ENCODE measurements at places on chromosomes 5 and 9.

- DNase-seq = no peak
Observed at GRCh38 chr9:112856200-112856599, 34.5 kb downstream of the SLC46A2 start.

DNA sequence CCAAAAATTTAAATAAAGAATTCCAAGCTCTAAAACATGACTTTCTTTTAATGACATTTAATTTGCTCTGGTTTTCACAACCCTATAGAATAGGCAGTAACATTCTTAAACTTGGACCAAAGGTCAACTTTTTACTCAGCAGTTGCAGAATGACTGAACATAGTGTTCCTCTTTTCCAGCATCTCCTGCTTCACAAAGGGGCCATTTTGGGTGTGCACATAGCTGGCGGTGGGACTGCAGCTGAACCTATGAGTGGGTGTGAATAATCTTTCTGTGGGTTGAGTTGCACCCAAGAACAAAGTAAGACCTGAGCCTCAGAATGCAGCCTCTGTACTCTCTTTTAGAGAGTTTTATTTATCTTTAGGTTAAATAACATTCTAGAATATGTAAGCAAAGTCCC lies 96.9 kb upstream of the HAPLN1 start:
- DNase-seq = no peak

GRCh38 chr9:127263237-127263636 lies 1.3 kb upstream of the GARNL3 start:
- no peak for DNase-seq

- no peak for DNase-seq
Observed at GRCh38 chr9:134068744-134069479, 1.1 kb upstream of the BRD3 start.

DNA sequence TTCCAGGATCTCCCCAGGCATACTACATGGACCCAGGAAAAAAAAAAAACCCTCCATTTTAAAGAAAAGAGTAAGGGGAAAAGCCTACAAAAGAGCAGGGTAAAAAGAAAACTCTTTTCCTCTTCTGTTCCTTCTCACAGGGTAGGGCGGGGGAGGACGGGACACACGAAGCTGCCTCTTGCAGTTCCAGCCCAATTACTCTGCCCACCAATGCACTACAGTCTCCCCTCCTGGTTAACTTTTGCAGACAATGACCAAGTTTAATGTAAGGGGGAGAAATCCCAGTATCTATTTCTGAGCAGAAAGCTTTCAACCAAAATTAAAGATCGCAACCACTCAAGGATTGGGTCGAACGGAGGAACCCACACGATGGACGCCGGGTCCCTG lies 1.3 kb downstream of the BRD3 start:
- DNase-seq = no peak

DNA sequence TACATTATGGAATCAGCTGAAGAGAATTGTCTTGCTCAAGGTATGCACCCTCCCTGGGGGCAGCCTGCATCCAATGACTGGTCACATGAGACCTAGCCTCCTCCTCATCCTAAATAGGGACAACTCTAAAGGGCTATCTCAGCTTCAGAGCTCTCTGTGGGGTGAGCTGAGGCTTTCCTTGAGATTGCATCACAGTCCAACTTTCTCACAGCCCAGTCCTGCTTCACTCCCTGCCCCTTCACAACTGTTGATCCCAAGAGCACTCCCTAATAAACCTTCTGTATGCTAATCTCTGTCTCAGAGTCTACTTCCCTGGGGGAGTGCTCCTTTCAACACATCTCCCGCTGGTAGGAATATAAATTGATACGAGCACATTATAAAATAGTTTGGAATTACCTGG lies 44.1 kb upstream of the ERBIN start:
- DNase-seq = no peak

- DNase-seq = no peak
Observed at GRCh38 chr5:123696921-123697341, 185.0 kb downstream of the CSNK1G3 start.

DNA sequence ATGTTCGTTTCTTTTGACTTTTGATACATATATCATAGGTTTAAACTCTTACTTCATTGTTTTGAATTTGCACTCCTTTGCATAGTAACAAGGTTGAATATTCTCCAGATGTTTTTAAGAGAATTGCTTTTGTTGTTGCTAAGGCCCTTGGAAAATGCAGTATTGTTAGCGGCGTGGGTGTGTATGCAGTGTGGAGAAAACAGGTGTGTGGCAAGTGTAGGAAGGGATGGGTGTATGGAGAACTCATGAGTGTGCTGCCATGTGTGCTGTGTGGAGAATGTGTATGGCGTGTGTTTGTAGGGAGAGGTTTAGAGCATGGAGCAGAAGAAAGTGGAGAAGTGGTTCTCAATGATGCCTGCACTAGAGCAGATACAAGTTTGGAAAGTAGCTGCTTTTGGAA lies 87.3 kb downstream of the WWC1 start:
- DNase-seq = no peak

DNA sequence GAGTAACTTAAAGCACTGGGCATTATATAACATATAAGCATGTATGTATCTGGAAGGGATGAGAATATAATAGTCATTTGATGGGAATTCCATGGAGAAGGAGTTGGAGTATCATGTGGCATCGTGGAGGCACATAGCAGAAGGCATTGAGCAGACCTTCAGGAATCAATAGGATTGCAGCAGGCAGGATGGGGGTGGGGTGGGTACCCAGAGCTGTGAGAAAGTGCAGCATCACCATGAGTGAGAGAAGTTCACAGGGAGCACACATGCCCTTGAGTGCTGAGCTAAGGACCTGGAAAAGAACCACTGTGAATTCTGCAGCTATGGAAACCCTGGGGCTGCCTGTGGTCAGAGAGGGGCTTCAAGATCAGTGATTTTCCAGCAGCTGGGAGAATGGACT lies 57.3 kb downstream of the MED10 start:
- no peak for DNase-seq

- no peak for DNase-seq
Observed at GRCh38 chr9:70411121-70411929, 3.1 kb downstream of the KLF9 start.

GRCh38 chr9:72133365-72134035 lies 15.7 kb upstream of the GDA start:
- no peak for DNase-seq

DNA sequence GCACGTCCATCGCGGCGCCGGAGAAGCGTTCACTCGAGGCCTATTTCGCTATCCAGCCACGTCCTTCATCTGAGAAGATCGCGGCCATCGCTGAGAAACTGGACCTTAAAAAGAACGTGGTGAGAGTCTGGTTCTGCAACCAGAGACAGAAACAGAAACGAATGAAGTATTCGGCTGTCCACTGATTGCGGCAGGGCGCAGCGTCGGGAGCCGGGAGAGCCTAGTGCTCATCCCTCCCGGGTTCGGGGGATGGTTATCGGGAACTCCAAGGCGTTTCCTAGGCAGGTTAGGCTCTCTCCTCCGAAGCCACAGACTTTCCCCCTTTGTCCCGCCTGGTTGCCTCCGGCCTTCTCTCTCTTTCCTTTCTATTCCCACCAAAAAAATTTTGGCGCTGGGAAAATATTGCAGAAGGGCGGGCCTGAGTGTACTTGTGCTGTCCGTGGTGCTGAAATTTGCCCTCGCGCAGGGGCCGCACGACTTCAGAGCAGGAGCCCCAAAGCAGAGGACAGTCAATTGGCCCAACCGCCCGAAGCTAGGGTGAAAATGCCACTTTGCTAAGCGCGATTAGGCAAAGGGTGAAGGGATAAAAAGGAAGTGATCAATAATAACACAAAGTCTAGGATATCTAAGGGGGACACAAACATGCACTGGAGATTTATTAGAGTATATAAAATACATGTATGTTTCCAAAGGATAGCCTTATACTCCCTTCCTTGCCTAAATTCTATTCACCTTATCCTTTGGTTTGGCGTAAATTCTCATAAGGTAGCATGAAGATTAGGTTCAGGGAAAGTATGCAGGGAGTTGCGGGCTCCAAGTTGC lies 1.8 kb downstream of the POU4F3 start:
- no peak for DNase-seq

DNA sequence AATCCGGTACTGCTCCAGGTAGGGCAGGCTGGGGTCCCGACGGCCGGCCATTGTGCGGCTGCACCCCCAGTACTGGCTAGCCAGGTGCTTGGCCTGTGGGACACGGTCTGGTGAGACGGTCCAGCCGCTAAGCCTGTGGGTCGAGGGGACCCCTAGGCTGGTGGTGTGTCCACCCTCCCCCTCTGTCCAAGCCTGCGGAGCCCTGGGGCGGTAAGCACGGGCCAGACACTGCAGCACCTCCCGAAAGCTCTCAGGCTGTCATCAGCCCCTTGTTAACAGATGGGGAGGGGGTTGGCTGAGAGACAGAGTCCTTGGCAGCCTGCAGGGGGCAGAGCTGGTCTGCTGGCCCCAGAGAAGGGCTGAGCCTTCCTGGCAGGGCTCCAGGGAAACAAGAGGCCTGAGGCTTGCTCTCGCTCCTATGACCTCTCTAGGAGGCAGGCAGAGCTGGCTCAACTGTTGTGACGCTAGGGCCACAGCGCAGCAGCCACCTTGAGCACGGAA lies 11.8 kb upstream of the MRNIP start:
- DNase-seq = no peak

DNA sequence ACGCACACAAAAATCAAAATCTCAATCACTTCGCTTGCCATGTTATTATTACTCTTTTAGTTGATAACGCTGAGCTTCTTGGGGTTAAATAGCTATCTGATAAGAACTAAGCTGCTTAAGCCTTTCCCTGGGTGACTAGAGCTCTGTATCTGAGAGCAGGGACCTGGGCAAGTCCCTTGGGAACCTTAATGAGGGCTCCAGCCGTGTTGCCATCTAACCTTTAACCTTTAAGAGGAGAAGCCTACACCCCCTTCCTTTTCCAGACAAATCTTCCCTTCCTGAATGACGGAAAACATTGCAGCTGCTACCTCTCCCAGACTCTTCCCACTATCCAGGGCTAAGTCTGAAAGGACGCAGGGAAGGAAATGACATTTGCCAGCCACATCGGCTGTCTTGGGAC lies 216.5 kb upstream of the RAI14 start:
- no peak for DNase-seq

- DNase-seq = no peak
Observed at GRCh38 chr9:123825342-123826060, 104.4 kb downstream of the DENND1A start.

DNA sequence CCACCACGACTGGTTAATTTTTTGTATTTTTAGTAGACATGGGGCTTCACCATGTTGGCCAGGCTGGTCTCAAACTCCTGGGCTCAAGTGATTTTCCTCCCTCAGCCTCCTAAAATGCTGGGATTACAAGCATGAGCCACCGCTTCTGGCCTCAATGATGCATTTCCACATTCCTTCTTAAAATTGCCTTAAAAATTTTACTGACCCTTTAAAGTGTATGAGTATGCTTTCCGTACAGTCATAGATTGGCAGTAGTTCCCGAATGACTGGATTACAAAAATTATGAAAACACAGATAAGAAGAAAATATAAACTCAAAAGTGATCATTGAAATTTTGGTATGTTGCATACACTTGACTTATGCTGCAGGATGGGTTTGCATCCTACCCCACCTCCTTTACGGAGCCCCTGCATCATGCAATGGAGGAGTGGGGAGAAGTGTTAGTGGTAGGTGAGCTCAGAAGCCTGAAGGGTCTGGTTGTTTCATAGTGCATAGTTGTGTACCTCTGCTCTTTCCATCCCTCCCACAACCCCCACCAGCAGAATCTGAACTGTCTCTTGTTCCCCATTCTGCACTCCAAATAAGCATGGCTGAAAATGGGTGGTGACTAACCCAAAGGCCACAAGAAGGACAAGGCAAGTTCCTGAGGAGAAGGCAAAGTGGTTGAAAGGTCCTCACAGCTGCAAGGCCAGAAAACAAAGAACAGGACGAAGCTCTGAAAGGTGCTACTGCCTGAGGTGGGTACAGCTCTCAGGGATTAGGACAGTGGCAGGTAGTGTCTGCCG lies 26.8 kb downstream of the ANKRD55 start:
- no peak for DNase-seq

DNA sequence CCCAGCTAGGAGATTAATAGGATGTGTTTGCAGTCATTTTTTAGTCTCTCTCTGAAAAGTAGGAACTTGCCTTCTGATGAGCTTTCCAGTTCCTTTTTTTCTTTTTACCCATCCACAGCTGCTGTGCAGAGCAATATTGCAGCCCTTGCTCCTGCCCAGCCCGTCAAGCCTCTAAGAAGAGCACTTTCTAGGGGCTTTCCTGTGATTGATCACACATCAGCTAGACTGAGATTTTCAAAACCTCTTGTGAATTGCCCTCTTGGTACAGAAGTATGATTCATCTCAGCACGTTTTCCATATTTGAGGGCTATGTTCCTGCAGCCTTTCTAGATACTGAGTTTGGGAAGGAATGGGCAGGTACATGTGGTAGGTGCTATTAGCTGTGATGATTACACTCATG lies 93.9 kb downstream of the GALNT10 start:
- DNase-seq = no peak

DNA sequence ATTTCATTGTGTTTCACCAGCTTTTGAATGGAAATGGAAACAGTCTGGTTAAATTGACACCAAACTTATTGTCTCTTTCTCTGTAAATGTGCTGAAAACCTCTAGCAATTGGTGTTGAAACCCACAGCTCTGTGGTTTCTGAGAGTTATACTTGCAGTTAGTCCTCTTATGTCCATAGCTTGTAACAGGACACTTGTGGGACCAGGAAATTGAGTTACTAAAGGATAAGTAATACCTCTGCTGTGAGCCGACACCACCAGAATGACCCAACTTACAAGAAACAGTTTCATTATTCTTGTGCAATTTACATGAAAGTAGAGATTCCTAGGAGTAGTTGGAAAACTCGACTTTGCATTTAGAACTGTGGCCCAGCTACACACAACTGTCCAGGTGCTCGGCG lies 191.5 kb downstream of the CFAP90 start:
- DNase-seq = no peak

DNA sequence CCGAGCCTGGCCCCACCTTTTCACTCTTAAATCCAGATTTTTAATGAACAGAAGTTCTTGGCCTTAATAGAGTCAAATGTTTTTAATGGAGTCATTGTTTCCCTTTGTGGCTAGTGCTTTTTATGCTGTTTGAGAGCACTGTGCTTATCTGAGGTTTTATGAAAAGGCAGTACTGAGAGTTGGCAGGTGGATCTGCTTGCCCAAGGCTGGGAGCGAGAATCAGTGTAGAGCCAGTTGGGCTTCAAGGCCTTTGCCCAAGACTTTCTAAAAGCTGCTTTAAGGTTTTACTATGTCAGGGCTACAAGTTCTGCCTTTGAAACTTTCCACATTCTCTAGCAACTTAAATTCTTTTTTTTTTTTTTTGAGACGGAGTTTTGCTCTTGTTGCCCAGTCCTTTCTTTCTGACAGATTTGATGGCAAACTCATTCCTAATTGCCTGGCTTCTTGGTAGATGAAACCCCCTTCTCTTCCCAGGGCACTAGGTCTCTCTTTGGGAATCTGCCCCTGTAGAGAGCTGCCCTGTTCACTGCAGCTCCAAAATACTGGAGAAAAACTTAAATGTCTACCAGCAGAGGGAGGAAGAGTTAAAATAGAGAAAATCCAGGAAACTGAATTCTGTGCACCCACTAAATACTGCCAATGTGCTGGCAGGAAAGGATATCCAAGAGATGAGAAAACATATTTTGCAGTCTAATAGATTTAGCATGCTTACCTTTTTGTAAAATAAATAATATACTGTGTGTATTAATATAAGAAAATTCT lies 36.9 kb upstream of the CDK20 start:
- no peak for DNase-seq
